ENCODE measurements at places on chromosomes 1 and 21.

GRCh38 chr1:18542351-18542750, 61.6 kb downstream of the KLHDC7A start:
- DNase-seq: no peak

DNA sequence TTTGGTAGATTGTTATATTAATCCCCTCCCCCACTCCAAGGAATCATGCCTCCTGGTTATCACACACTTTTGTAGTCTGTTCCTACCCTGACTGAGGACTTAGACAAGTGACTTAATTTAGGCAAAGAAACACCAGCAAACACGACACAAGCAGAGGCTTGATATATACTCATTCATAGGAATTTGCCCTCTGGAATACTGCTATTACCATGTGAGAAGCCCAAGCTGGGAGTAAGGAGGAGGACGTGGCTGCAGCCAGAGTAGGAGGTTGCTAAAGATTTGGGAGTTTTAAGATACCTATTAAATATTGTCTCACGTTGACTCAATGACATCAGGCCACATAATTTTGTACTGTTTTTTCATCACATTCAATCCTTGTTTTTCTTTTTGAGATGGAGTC, 100.2 kb downstream of the LRRC53 start:
- DNase-seq: no peak

DNA sequence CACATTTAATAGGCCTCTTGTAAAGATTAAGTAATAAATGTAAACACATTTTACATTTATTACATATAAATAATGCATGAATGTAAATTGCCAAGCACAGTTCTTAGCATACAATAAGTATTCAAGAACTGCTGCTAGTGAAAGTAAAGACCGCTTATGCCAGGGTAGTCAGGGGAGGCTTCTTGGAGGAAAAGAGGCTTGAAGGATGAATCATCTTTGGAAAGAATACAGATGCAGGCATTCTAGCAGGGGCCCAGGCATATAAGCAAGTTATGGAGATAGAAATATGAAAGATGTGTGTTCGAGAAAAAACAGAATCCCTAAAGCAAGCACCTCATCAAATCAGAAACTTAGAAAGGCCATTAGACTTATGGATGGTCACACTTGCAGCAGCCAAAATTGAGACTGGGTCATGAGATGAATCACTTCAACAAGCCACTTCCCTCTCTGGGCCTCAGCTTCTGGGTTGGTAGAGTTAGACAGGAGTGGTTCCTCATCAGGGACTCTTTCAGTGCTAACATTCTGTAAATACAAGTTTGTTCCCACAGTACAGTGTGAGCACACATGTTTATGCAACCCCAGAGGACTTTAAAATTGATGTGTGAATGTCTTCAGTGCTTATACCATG, 79.8 kb upstream of the ROR1 start:
- DNase-seq: no peak

GRCh38 chr1:86487131-86487810, 18.5 kb downstream of the CLCA1 start:
- DNase-seq: no peak

GRCh38 chr21:28257276-28257675, 735.4 kb downstream of the LTN1 start:
- DNase-seq: no peak

- no peak for DNase-seq
These were observed 22.1 kb upstream of the IL10 start for GRCh38 chr1:206794294-206794908.

- DNase-seq: peak; percentile 32
These were observed 30.2 kb downstream of the TMPRSS2 start for GRCh38 chr21:41477641-41478318.

DNA sequence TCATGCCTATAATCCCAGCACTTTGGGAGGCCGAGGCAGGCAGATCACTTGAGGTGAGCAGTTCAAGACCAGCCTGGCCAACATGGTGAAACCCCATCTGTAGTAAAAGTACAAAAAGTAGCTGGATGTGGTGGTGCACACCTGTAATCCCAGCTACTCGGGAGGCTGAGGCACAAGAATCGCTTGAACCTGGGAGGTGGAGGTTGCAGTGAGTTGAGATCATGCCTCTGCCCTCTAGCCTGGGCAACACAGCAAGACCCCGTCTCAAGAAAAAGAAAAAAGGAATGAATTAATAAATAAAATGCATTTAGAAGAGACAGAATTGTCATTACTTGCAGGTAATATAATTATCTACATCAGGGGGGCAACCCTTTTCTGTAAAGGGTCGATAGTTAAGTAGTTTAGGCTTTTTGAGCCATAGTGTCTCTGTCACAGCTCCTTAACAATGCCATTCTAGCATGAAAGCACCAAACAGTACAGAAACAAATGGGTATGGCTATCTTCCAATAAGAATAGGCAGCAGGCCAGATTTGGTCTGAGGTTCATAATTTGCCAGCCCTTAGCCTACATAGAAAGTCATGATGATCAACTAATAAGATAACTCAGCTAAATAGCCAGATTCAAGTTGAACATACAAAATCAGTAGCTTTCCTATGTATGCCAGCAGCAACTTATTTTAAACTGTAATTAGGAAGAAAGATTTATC, 56.8 kb downstream of the RPRD2 start:
- DNase-seq: no peak

DNA sequence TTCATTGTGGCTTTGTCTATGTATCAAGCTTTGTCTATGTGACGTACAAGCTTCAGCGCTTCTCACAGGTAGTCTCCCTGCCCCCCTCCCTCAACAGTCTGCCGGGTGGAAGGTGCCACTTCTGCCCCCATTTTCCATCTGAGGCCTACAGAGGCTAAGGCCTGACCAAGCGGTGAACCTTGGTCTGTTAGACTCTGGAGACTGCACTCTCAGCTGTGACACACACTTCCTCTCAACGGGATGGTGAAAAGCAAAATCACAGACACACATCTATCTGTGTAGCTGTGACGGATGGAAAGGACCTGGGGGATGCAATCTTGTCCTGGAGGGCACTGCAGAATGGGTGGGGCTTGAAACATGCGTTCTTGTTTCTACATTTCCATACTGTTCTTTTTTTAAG, 152.9 kb upstream of the EDN2 start:
- no peak for DNase-seq

DNA sequence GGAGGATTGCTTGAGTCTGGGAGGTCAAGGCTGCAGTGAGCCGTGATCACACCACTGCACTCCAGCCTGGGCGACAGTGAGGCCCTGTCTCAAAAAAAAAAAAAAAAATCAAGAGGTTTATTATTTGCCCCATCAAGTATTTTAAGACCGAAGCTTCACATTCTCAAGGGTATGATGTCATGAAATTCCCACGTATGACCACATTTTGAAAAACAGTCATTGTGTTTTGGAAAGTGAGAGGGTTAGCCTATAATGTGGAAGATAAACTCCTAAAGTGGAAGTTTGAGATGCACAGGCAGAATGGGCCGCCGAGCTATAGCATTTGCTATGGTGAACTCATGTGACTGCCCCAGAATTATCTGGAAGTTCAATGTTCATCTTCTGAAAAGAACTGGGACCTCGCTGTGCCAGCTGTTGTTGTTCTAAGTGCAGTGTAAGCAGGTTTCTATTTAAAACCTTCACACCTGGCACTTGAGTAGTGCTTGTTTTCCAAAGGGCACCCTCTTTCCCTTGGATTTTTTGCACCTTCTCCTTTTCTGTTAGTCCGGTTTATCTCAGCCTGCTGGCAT, 96.9 kb upstream of the SLC25A33 start:
- DNase-seq: no peak

DNA sequence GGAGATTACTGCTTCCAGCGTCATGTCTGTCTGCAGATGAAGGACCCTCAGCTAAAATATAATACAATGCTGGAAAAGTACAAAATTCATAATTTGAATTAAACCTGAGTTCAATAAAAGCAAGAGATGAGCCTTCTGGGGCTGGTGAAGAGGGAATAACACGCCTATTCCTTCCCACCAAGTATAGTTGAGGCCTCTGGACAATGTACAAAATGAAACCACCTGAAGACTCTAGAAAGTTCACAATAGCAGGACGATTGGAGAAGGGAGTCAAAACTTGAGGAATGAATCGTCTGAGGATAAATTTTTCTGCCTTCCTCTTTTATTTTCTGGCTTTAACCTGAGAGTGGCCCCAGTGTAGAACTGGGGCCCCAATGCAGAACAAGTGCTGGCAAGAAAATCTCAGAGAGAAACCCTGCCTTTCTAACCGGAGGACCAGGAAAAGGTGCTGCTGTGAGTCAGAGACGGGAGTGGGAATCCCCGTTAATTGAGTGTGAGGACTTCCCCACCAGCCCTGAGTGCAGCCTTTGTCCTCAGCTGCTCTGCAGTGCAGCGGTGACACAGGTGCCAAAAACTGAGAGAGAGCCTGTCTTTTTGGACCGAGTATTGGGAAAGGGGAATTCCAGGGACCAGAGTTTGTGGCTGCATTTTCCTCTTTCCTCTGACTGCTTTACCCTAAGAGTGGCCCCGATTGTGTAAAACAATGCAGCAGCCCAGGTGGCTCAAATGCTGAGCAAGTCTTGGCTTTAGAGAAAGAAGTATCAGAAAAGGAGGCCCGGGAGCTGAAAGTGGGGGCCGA, 264.9 kb downstream of the DYRK1A start:
- DNase-seq: no peak

- DNase-seq: no peak
These were observed 84.0 kb downstream of the SYT14 start for GRCh38 chr1:210022044-210022443.

DNA sequence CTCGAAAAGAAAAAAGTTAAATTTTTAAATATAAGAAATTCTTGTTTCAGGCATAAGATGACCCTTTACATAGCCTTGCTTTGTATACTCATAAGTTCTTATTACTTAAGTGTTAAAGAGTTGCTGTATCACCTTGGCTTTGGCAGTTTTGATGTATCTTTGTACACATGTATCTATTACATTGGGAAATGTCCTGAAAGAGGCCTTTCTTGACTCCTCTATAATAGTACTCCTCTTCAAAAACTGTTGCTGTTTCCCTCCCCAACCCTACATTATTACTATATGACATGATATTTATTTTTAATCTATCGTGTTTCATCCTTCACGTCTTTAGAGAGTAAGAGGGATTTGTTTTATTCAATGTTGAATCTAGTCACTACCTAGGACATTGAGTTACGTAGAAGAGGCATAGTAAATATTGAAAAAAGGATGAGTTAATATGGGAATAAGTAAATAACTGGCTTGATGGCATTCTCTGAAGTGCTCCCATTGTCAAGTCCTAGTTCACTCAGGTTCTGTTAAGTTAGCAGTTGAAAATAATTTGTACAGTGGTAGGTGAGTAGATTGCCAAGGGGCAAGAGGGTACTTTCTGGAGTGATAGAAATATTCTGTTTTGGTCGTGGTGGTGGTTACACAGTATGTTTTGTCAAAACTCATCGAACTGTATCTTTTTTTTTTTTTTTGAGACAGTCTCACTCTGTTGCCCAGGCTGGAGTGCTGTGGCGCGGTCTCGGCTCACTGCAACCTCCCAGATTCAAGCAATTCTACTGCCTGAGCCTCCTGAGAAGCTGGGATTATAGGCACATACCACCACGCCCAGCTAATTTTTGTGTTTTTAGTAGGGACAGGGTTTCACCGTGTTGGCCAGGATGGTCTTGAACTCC, 8.2 kb downstream of the THRAP3 start:
- DNase-seq: no peak

- DNase-seq: peak; percentile 20
These were observed 167.2 kb upstream of the POU3F1 start for GRCh38 chr1:38213646-38214434.

GRCh38 chr1:170032531-170033280, 41.8 kb downstream of the KIFAP3 start:
- no peak for DNase-seq

DNA sequence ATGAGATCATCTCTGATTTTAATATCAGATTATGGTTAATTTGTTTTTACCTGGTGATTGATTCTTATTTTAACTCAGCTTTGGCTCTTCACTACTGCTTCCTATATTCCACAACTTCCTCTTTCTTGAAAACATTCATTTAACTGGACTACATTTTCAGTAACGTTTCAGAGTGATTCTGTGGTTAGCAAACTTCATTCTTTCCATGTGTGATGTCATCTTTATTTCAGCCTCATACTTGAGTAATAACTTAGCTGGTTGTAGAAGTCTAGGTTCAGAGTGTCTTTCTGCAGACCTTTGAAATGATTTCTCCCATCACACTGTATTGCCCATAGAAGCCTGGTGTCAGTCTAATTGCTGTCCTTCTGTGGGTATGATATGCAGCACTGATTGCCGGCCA, 36.0 kb upstream of the SLC35F3 start:
- DNase-seq: no peak

- DNase-seq: no peak
These were observed 6.3 kb upstream of the RGS13 start for GRCh38 chr1:192629612-192630011.

DNA sequence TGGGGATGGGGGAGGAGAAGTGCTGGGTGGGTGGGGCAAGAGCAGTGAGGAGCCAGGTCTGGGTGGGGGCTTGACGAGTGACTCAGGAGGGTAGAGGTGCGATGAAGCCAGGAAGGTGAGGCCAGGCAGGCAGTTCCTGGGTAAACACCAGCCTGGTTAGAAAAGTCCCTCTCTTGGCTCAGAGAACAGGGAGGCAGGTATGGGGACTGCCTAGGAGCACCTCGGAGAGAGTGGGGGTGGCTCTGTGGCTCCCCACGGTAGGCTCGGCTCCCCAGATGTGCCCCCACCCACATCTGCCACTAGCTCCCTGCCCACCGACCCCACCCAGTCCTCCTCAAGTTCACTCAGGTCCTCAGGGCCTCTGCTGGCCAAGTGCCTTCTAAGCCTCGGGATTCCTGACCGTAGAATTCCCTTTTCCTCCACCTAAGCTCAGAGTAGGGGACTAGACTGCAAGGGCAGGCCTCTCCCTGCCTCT, 1.2 kb downstream of the HSPG2 start:
- no peak for DNase-seq

DNA sequence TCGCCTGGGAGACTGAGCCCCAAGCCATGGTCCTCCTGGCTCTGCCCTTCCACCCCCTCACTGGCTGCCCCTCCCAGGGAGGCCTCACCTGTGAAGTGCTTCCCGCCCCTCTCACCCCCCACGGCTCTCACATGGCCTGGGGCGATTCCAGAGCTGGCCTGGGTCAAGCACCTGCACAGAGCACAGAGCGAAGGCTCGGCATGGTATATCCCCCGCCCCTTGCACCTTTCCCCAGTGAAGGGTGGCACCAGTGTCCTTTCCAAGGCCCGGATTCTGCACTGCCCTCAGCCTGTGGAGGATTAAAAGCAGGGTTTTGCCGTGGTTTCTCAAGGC, 1.1 kb upstream of the AJAP1 start:
- DNase-seq: no peak

- DNase-seq: no peak
These were observed 148.5 kb upstream of the EDN2 start for GRCh38 chr1:41632781-41633575.

- DNase-seq: no peak
These were observed 112.5 kb upstream of the SLC44A3 start for GRCh38 chr1:94707321-94708298.

GRCh38 chr1:204773246-204773645, 87.7 kb upstream of the LRRN2 start:
- DNase-seq: no peak

DNA sequence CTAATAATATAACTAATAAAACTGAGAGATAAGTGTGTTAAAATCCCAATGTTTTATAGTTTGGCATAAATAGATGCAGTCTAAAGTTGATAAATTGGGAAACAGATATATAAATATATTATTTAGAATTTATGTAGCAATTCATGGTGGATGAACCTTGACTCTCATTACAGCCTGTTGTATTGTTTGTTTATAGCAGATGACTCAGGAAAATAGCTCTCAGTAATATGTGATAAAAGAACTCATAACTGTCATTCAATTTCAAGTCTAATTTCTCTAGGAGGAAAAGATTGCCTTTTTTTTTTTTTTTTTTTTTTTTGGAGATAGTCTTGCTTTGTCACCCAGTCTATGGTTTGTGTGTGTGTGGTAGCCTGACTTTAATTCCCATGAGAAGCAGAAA, 603.2 kb upstream of the PKN2 start:
- DNase-seq: no peak

- no peak for DNase-seq
These were observed 219.8 kb downstream of the DAB1 start for GRCh38 chr1:57204091-57204490.
